ENCODE measurements at places on chromosomes 12 and 14.

- no peak for DNase-seq
These were observed 123.7 kb upstream of the NTF3 start for GRCh38 chr12:5308216-5308615.

DNA sequence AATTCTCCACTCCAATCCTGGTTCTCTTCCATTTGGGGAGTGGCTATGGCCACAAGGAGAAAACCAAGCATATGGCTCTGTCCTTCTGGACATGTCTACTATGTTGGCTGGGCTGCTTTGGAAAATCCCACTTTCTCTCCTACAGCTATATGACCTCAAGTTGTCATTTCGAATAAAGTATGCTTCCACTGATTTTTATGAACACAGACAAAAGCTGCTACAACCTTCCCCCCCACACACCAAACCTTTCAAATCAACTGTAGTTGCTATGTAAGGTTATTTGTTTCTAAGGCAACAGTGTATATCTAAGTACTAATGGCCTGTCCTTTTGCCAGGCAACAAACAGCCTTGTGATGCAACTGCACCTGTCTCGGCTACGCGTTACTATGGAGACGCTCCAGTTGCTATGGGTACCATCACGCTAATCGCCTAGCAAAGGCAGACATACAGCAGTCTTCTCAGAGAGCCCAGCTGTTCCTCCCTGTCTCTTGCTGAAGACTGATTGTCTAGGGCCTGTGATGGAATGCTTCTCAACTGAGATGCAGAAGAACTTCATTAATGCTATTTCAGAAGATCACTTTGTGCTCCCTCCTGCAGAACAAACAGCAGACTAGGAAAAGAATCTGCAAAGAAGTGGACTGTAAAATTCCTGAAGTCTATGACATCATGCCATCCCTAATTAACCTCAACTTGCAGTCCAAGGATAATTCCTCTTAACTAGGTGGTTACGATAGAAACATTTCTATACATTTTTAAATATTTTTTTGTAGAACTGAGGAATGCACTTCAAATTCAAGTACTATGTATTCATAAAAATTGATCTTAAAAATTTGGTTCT lies 67.6 kb downstream of the FOXN3 start:
- DNase-seq = no peak

- DNase-seq = no peak
These were observed 27.7 kb upstream of the TBX3 start for GRCh38 chr12:114711689-114712152.

GRCh38 chr12:122449317-122449716 lies 26.8 kb upstream of the CLIP1 start:
- no peak for DNase-seq

DNA sequence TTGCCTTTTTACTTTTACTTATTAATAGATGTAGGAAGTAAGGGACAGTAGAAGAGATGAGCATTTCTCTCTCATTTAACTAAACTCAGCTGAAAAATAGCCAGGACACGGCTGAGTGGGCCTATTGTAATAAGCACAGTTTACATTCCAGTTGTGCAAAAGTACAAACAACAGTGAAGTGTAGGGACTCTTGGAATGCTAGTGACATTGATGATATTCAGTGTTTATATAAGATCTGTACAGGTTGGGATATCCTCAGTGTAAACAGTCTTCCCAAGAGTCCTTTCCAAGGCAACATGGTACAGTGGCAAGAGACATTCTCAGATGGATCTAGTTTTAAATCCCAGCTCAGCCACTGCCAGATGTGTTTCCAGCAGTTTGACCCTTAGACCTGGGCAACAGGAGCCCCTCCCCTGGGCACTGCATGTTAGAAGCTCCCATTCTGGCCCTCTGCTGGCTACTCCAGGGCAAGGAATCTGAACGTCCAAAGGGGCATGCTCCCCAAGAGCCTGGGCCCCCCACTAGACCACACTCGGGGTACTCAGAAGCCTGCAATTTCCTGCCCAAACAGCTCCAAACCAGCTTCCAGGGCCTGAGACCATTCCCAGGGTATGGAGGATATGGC lies 55.3 kb downstream of the STAB2 start:
- DNase-seq = no peak

GRCh38 chr14:55500219-55500701 lies 59.8 kb upstream of the TBPL2 start:
- DNase-seq = no peak

- no peak for DNase-seq
These were observed at the start of gene PAPLN for GRCh38 chr14:73237219-73237785. PAPLN (plus strand) TSS chr14:73237506; CDS start chr14:73239779, 2,273 bp downstream.

GRCh38 chr12:50504798-50505674 lies at the start of gene DIP2B:
DIP2B (plus strand) TSS chr12:50504985; CDS start chr12:50505141, 156 bp downstream.
- DNase-seq = peak; percentile 93

DNA sequence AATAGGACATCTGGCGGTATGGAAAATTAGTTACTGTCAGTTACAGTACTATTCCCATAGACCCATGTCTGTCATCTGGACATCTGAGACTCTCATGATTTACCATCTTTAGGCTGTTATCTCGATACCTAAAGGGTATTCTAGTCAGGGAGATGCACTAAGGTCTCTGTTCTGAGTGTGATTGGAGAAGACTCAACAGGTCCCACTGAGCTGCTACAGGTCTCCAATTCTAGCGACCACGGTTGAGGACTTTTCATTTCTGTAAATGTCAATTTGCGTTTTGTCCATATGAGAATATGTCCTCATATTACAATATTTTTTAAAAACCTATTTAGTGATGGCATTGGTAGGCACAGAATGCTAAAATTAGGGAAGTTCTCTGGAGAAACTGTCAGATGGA lies 1160.2 kb downstream of the TMEM121 start:
- no peak for DNase-seq
